Lower lobe of right lung (tissue), 2 donors: ENCODE measurements at places on chromosomes 6 and 20. TPM values are rescaled to one million over a fixed set of nuclear protein-coding genes. Genes with fewer than 3 reads are reported as not detected.

GPANK1 gene
- 15.4 TPM for total RNA-seq

WFDC2 gene
- 172 TPM for total RNA-seq

E2F1 gene
- total RNA-seq: 3.9 TPM

KLHDC3 gene
- total RNA-seq: 59.3 TPM

NEURL2 gene
- total RNA-seq: 2.4 TPM

OR2H1 gene
- not detected for total RNA-seq

FLOT1 gene
- total RNA-seq: 151 TPM

MEP1A gene
- total RNA-seq: 0.41 TPM

THBD gene
- 77.6 TPM for total RNA-seq

GPR6 gene
- not detected for total RNA-seq

CFAP206 gene
- total RNA-seq: 3.9 TPM

C20orf204 gene
- 1.2 TPM for total RNA-seq

HIVEP1 gene
- 22.8 TPM for total RNA-seq

BCAS4 gene
- total RNA-seq: 3.9 TPM

ADGB gene
- 6.2 TPM for total RNA-seq

IYD gene
- total RNA-seq: 1.9 TPM

ULBP3 gene
- total RNA-seq: 2.4 TPM

PACRG gene
- 5.5 TPM for total RNA-seq

VWA7 gene
- total RNA-seq: 4.2 TPM

SLC23A2 gene
- 19.2 TPM for total RNA-seq
